ENCODE measurements at places on chromosomes 6 and 20.
A peak's percentile ranks its signal among the peaks of the same experiment; 100 is the strongest.

GRCh38 chr6:108622641-108623298, 62.1 kb downstream of the FOXO3 start:
- DNase-seq = no peak

DNA sequence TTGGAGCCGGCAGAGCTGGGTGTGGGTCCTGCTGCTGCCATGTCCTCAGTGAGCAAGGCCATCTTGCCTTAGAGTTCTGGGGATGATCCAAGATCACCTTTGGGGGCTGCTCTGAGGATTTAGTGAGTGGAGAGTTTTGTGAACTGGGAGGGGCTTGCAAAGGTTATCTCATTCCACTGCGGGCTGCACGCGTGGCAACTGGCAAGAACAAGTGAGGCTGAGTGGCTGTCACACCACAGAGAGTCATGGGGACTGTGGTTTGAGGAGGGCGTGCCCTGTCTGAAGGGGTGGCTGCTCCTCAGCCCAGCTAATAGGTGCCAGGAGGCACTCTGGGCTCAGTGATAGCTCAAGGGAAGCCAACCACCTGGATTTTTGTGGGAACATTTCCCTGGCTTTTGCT, 37.6 kb downstream of the TTLL9 start:
- peak; percentile 7 for DNase-seq

GRCh38 chr6:129764761-129765407, 54.9 kb upstream of the ARHGAP18 start:
- no peak for DNase-seq

DNA sequence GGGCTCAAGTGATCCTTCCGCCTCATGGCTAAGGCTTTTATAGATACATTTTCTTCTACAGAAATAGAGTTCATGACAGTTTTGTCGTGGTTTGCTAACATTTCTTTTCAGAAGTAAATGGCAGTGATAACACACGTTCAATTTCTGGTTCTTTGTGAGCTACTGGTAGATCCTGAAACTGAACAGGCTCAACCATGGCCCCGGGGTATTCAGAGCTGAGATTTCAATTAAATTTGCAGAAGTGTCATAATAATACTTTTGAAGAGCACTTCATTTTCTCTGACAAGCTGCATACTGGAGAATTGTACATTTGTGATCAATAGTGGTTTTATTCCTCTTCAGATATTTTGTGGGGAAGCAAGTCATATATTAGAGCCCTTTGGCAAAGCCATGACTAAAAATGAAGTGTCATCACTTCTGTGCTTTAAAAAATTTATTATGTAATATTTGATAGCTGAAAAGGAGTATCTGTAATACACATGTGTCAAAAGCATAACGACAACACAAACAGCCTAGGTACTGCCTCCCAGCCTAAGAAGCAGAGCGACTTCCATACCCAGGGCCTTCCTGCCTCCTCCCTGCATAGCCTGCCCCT, 84.3 kb upstream of the SCP2D1 start:
- DNase-seq = no peak

GRCh38 chr6:28218312-28219248, 6.5 kb upstream of the ZSCAN9 start:
- no peak for DNase-seq
